ENCODE measurements at places on chromosomes 2 and 18. TPM values are rescaled to one million over a fixed set of nuclear protein-coding genes. Genes with fewer than 3 reads are reported as not detected.

DNA sequence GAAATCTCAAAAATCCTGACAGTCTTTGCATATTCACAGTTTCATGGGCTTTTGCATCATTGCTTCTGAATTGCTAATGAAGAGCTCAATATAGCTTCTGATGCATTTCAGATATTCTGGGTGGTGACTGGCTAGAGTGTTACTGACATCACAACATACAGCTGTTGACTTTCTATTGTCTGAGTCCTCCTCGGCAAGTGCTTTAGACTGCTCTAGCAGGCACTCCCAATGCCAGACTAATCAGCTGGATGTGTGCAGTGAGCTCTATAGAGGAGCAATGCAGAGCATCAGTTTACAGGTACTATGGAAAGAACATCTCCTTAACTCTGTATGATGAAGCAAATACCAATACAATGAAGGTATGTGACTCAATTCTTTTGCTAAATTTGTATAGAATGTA is 54.9 kb downstream of the R3HDM1 start:
- H3K27me3 ChIP-seq = no peaks in the 10 kb centered on the region
- H3K36me3 ChIP-seq = no peaks in the 10 kb centered on the region
- H3K4me1 ChIP-seq = peaks cover 32% of the 10 kb centered on the region
- DNase-seq = no peak
- H3K4me3 ChIP-seq = no peak overlapping the region

DNA sequence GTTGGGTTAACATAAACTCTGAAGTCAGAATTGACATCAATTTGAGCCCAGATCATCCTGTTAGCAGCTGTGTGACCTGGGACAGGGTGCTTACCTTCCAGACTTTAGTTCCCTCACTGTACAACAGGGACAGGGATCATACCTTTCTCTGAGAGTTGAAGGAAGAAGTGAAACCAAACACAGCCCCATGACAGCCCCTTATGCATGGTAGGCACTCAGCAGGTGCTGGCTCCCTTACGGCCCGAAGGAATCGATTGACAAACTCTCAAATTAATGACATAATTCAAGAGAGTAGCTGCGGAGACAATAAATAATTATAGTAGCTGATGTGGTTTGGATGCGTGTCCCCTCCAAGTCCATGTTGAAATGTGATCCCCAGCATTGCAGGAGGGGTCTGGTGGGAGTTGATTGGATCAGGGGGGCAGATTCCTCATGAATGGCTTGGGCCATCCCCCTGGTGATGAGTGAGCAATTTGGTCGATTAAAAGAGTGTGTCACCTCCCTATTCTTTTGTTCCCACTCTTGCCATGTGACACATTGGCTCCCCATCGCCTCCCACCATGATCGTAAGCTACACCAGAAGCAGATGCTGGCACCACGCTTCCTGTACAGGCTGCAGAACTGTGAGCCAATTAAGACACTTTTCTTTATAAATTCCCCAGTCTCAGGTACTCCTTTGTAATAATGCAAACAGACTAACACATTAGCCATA is 72.4 kb downstream of the ODC1 start:
- peak overlapping the region; percentile 28 for H3K27ac ChIP-seq
- no peaks in the 10 kb centered on the region for H3K36me3 ChIP-seq
- DNase-seq = peak; percentile 61
- H3K4me3 ChIP-seq = no peak overlapping the region
- H3K27me3 ChIP-seq = no peaks in the 10 kb centered on the region
- H3K4me1 ChIP-seq = peaks cover 75% of the 10 kb centered on the region

- H3K4me1 ChIP-seq = no peaks in the 10 kb centered on the region
- no peak for DNase-seq
- H3K4me3 ChIP-seq = no peak overlapping the region
- H3K36me3 ChIP-seq = no peaks in the 10 kb centered on the region
Measured at GRCh38 chr2:20900052-20900636, 77.2 kb upstream of the LDAH start.

The STARD6 gene
- not detected for total RNA-seq

DNA sequence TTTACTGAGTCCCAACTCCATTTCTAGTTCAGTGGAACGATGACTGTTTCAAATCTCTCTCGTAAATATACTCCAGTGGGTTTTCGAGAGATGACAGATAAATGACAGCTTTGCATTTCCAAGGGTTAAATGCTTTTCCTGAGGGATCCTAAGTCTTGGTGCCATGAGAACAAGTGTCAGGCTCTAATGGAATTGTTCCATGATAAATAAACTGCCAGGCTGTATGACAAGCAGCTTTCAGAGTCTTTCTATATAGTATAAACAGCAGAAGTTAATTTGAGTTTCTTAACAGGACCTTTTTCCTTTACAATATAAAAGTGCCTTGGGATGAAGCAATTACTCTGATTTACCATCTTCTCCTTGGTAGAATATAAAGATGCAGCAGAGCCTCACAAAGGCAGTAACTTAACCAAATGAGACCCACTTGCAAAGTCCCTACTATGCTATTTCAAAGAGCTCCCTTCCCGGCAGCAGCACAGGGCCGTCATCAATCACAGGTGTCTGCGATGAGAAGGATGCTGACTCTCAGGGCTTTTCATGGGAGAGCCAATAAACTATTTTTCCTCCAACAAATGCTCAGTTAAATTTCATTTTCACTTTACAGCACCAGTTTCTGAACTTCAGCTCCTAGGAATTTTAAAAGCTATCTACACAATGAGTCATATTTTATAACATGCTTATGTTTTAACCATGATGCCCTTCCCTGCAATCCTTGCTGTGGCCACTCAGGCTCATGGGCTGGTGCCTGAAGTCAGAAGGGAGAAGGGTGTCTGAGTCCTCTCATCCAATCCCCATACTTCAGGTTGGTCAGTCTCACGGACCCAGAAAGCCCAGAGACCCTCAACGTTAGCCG is 123.8 kb downstream of the AFF3 start:
- DNase-seq = no peak
- H3K36me3 ChIP-seq = no peaks in the 10 kb centered on the region
- H3K4me3 ChIP-seq = no peak overlapping the region
- H3K27ac ChIP-seq = no peak overlapping the region
- H3K27me3 ChIP-seq = no peaks in the 10 kb centered on the region

DNA sequence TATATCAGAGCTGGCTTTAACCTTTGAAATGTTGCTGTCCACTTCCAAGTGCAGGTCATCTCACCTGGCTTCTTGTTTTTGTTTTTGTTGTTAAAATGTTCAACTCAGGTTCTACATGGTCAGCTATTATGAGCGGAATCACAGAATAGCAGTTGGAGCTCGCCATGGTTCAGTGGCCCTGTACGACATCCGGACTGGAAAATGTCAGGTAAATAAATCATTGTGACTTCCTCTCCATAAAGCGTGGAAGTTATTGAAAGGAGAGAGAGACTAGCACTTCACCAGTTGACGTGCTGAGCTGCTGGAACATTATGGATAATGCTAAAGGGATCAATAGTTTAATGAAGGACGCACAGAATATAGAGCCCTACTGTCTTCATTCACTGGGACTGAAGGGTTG is 184.6 kb upstream of the BOD1L2 start:
- H3K27ac ChIP-seq = no peak overlapping the region
- H3K4me3 ChIP-seq = no peak overlapping the region
- DNase-seq = no peak
- H3K36me3 ChIP-seq = peaks cover 25% of the 10 kb centered on the region
- no peaks in the 10 kb centered on the region for H3K4me1 ChIP-seq

The LRP2 gene
- 0.25 TPM for total RNA-seq

GRCh38 chr18:78994531-78994930 is 14.9 kb downstream of the SALL3 start:
- no peak overlapping the region for H3K4me3 ChIP-seq
- H3K4me1 ChIP-seq = no peaks in the 10 kb centered on the region
- no peak for DNase-seq
- no peak overlapping the region for H3K27ac ChIP-seq
- no peaks in the 10 kb centered on the region for H3K36me3 ChIP-seq
- peaks cover 13% of the 10 kb centered on the region for H3K27me3 ChIP-seq

All from activated naive CD4-positive, alpha-beta T cell treated with anti-CD3 and anti-CD28 coated beads for 36 hours (primary cell).